ENCODE measurements at places on chromosomes 7 and 10. TPM values are rescaled to one million over a fixed set of nuclear protein-coding genes. Genes with fewer than 3 reads are reported as not detected.

Gene GRID2IP
- total RNA-seq, result not detected

Gene HSPA12A
- total RNA-seq, result 19.4 TPM

GRCh38 chr10:12350167-12350872 lies 973 bp downstream of the CAMK1D start:
- peak overlapping the region; percentile 61 for H3K27ac ChIP-seq
- peak overlapping the region; percentile 92 for H3K4me3 ChIP-seq
- H3K4me1 ChIP-seq, result peaks cover 12% of the 10 kb centered on the region
- H3K27me3 ChIP-seq, result peaks cover 12% of the 10 kb centered on the region
- no peak for DNase-seq
- H3K36me3 ChIP-seq, result no peaks in the 10 kb centered on the region

- H3K27ac ChIP-seq, result no peak overlapping the region
- peaks cover 1% of the 10 kb centered on the region for H3K27me3 ChIP-seq
- no peak for DNase-seq
- H3K4me1 ChIP-seq, result peaks cover 7% of the 10 kb centered on the region
- H3K36me3 ChIP-seq, result no peaks in the 10 kb centered on the region
- H3K4me3 ChIP-seq, result no peak overlapping the region
Observed at GRCh38 chr7:108124820-108125219, 5.3 kb downstream of the LAMB4 start.

DNA sequence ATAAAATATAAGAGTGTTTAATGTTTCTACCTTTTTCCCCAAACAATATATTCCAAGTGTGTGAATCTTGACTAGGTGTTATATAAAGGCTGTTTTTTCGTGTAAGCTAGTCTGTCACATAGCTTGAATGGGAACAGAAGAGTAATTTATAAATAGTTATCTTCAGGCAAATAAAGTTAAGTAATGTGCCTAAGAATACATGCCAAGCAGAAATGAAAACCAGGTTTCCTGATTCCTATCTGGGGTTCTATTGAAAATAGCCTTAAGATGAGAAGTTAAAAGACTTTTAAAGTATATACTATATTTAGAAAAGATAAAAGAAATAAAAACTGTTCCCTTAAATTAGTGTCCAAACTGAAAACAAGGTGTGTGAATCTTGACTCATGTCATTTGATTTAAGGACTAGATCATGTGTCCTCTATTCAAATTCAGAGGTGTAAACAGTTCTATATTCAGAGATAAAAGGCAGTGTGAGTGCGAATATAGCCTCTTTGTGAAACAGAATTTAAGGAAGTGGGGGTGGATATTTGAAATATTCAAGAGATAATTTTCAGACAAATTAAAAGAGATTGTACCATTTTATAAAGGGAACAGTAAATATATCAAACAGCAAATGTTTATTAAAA lies 247.5 kb downstream of the THSD7A start:
- DNase-seq, result no peak
- no peak overlapping the region for H3K27ac ChIP-seq
- no peaks in the 10 kb centered on the region for H3K27me3 ChIP-seq
- H3K4me3 ChIP-seq, result no peak overlapping the region
